Stimulated activated CD4-positive, alpha-beta T cell treated with anti-CD3 and anti-CD28 coated beads, Interleukin-12 subunit alpha, Interleukin-12 subunit beta, amount 100 ng/mL, for 24 hours (primary cell): ENCODE measurements at places on chromosomes 11 and 22.

DNA sequence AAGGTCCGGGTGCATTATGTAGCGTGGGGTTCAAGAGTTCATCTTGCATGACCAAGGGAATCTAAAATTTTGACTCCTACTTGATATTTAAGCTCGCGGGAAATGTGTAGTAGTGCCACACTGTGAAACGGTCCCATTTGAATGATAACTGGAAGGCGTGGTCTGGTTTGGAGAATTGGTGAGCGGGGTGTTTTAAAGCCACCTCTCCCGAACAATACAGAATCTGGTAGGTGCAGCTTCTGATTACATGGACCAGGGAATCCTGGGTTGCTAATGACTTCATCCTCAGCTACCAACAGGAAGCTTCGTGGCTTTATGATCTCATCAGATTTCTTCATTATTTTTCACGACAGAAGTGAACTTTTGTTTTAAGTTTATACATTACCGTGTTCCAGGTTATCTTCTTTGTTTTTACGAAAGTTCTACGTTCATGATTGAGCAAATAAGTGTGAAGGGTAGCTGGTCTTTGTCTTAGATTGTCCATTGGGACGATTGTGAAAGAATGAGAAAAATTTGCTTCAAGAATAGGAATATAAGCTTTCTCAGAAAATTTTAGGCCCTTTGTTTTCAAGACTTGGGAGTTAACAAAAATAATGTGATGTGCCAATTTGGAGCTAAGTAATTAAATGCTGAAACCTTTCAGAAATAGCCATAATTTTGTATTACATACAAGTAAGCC, 1.7 kb downstream of the QSER1 start:
- DNase-seq, result peak; percentile 4

GRCh38 chr11:14813516-14813915, 78.5 kb downstream of the CYP2R1 start:
- DNase-seq, result no peak

DNA sequence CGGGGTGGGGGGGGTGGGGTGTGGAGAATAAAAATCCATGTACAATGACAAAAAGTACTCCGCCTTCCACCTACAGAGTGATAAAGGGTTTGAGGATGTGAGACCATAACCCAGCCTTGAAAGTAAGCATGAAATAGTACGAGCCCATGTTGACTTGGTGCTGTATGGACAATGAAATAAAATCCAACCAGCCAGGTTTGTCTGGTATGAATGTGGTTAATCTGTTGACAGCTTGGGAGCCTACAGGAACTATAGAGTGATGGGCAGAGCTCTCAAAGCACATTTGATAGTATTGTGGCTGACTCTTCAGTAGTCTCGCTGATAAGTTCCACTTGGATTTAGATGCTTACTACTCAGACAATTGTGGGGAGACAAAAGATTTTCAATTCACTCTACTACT, 48.8 kb upstream of the CD44 start:
- no peak for DNase-seq

- DNase-seq, result peak; percentile 64
Measured at GRCh38 chr11:69122630-69123431, 32.9 kb upstream of the SMIM38 start.

- DNase-seq, result no peak
Measured at GRCh38 chr11:35089666-35090065, 49.3 kb upstream of the CD44 start.

- DNase-seq, result no peak
Measured at GRCh38 chr22:20106205-20106848, 9.6 kb upstream of the RANBP1 start.

- DNase-seq, result no peak
Measured at GRCh38 chr22:30054067-30054763, 26.0 kb upstream of the HORMAD2 start.

GRCh38 chr11:19311308-19312030, 70.7 kb upstream of the E2F8 start:
- peak; percentile 48 for DNase-seq

DNA sequence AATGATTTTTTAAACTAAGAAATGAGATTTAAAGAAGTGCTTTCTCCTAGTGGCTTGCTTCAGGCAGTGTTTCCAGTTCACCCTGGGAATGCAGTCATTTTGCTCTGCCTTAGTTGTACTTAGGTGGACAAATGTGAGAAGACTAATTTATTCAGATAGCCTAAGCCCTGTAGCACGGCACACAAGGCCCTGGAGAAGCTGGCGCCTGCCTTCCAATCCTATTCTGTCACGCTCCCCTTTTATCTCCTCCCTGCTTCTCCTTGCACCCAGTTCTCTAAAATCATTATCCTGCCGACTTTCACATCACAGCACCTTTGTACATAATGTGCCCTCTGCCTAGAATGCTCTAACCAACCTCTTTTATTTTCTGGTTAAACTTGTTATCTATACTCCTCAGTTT, 64.0 kb downstream of the PPME1 start:
- DNase-seq, result no peak

DNA sequence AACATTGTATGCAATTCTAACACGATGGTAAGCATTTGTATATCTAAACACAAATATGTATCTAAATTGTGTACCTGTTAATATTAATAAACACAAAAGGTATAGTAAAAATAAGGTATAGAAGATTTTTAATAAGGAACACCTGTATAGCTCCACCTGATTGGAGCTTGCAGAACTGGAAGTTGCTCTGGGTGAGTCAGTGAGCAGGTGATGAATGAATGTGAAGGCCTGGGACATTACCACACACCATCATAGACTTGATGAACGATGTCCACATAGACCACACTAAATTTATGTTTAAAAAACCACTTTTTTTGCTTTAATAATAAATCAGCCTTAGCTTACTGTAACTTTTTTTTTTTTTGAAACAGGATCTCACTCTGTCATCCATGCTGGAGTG, 97.6 kb upstream of the CLMP start:
- DNase-seq, result no peak

DNA sequence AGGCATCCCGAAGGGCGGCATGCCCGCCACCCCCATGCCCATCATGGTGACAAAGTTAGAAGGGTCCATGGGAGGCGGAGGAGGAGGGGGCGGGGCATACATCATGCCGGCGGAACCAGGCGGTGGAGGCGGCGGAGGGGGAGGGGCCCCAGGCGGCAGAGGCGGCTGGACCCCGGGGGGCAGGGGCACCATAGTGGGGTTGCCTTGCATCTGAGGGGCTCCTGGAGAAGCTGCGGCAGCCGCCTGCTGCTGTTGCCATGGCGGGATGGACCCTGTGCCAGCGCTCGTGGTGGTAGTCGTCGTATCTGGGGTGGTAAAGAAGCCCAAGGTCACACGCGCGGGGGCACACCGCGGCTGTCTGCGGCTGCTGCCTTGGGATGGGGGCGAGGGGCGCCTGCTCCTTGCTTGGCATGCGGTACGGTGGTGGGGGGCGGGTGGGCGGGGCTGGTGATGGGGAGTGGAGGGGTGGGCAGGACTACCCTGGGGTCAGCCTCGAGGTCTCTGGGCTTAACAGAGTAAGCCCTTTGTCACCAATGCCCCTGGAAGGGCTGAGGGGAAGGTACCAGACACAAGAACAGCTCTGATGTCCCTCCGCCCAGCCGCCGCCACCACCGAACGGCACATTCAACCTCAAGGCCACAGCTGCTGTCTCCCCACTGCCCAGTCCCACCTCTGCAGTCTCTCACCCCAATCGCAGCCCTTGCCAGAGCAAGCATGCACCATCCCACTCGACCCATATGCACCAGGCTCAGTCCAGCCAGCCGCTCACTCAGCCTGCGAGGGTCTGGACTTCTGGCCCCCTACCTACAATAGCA, 6.3 kb upstream of the PYGM start:
- no peak for DNase-seq

- DNase-seq, result no peak
Measured at GRCh38 chr11:15840966-15841365, 515.4 kb downstream of the SOX6 start.

DNA sequence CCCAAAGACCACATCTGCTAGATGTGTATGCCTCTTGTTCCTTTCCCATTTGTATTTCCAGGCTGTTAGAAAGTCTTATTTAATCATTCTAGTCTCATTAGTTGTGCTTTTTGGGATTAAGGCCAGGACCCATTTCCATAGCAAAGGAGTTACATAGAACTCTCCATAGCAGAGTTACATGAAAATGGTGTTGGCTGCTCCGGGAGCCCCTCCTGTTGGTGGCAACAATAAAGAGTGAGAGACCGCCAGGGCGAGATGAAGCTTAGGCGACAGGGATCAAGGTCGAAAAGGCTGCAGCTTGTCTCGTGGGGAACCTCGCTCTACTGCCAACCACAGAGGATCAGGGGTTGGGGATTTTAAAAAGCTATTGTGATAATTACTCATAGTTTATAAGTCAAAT, 58.3 kb downstream of the GRIK4 start:
- DNase-seq, result no peak

GRCh38 chr11:74826901-74827300, 78.3 kb downstream of the RNF169 start:
- DNase-seq, result no peak

- DNase-seq, result no peak
Measured at GRCh38 chr11:57536947-57537619, at the start of gene SMTNL1. SMTNL1 (plus strand) TSS chr11:57537595; CDS start chr11:57542643, 5,048 bp downstream.

DNA sequence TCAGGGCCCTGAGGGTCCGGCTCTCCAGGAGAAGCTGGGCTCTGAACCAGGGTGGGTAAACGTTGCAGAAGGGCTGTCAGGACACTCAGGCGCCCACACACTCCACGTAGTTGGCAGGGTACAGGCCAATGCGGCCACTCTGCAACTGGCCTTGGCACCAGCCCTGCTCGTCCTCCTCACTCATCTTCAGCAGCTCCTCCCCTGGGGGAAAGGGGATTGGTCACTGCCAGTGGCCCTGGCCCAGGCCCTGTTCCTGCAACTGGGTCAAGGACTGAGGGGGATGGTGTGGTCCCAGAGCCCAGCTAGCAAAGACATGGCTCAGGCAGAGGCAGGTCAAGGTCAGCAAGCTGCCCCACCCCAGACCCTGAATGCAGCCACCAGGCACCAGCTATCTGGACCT, 1.2 kb upstream of the ARFGAP2 start:
- no peak for DNase-seq

DNA sequence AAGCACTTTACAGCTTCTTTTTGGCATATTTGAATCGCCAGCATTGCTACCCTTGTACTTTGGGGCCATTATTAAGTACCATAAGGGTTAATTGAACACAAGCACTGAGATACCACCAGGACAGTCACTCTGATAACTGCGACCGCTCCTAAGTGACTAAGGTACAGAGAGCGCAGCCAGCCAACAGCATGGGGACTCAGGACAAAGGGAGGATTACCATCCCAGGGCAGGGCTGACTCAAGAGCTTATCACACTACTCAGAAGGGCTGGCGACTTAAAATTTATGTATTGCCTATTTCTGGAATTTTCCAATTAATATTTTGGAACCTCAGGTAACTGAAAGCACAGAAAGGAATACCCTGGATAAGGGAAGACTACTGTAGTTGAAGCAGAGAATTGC, 479 bp downstream of the ZNF280A start:
- DNase-seq, result no peak

GRCh38 chr11:61589961-61590360, 9.1 kb upstream of the SYT7 start:
- DNase-seq, result no peak

GRCh38 chr22:40024201-40025061, 29.7 kb downstream of the FAM83F start:
- DNase-seq, result peak; percentile 24

- DNase-seq, result no peak
Measured at GRCh38 chr11:26507229-26507628, 64.8 kb downstream of the MUC15 start.

- peak; percentile 46 for DNase-seq
Measured at GRCh38 chr11:8192016-8192895, 23.4 kb upstream of the RIC3 start.

DNA sequence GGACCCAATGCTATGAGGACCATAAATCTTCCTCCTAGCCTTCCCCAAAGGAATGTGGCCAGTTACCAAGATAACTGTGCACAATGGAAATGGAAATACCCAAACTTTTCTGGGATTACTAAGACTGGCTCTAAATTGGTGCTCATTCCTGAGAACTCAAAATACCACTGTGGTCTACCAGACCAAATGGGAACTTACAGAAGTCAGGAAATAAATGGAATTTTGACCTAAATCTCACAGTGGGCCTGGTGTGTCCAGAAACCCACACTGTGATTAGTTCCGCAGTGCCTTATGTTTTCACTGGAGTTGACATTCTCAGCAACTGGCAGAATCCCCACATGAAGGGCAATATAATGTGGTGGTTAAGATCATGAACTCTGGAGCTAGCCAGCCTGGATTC, 99.4 kb upstream of the ZC3H12C start:
- DNase-seq, result no peak

DNA sequence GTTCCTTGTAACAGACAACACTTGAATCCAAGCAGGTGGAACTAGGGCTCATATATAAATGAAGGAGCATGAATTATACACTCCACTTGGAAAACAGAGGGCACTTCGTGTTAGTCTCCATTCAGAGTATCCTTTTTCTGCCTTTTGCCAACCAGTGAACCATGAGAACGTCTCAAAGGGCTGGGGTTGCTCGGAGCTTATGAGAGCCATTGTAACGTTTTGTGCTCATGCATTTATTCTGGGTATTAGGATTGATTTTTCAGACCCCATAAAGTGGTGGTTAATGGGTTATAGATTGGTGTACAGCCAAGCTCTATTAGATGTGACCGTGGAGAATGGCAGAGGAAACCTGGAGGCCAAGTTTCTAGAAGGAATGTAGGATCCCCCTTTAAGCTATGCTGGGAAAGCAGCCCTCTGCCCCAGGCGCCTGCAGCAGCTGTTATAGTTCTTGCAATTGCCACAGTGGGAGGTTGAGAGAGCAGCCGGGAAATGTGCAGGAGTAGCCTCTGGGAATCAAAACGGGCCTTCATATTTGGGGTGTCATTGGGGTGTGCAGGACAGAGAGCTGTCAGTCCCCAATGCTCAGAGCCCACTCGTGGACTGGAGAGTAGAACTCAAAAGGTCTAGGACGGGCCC, 54.6 kb upstream of the ASPHD2 start:
- no peak for DNase-seq

GRCh38 chr22:45058622-45058912, 48.8 kb upstream of the PHF21B start:
- no peak for DNase-seq

- DNase-seq, result no peak
Measured at GRCh38 chr11:110089617-110090282, 3.4 kb upstream of the ZC3H12C start.

DNA sequence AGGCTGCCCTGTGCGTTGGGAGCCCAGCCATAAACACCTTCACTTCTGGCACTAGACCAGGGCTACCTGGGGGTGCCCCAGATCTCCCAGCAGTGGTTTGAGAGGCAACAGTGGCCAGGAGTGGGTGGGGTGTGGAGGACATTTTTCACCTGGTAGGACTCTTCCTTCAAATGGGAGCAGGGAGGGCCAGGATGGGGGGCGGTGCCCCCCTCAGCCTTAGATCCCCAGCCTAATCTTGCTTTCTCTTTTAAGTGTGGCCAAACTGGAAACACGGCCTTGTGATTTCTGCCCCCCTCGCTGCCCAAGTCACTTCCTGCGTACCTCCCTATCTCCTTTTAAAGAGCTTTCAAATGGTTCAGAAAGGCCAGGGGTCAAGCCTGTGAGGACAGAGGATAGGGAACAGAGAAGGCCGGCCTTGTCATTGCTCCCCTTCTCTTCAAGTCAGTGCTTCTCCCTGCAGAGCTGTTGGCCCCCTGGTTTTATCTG, 800 bp downstream of the KCNJ5 start:
- no peak for DNase-seq

GRCh38 chr11:93573184-93573583, 30.0 kb upstream of the SMCO4 start:
- DNase-seq, result no peak
